GM23338 (cell line): ENCODE measurements at places on chromosomes 1 and 21.

DNA sequence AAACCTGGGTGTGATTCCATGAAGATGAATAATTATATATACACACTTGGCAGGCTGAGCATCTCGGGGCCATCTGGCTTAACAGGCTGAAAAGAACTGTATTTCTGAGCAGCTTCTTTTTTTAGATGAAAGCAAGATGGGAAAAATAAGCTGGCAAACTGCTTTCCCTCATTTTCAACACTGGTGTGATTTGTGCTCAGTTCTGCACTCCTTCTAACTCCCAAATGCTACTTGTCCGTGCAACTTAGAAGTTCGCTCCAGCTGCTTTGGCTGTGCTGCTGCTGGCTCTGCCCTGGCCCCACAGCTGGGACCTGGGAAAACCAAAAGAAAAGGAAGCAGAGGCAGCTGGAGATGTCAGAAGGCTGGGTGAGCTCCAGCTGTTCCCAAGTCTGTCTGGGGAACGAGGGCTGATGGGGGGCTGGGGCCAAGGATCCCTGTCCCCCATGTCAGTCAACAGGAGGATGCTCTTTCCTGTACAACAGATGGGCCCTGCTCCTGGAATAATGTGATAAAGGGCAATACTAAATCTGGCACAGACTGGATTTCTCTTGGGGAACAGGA is 44.9 kb downstream of the PAFAH2 start:
- no peak for DNase-seq

DNA sequence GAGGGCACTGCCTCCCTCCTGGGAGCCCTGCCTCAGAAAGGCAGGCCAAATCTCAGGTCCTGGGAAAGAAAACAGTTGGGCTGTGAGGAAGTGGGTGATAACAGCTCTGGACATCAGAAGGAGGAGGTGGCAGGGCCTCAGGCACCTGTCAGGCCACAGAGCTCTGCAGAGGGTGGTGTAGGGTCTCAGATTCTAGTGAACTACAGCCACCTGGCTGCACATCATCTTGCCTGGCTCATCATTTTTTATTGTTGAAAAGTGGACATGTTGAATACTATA is 15.3 kb upstream of the ZNF678 start:
- no peak for DNase-seq

DNA sequence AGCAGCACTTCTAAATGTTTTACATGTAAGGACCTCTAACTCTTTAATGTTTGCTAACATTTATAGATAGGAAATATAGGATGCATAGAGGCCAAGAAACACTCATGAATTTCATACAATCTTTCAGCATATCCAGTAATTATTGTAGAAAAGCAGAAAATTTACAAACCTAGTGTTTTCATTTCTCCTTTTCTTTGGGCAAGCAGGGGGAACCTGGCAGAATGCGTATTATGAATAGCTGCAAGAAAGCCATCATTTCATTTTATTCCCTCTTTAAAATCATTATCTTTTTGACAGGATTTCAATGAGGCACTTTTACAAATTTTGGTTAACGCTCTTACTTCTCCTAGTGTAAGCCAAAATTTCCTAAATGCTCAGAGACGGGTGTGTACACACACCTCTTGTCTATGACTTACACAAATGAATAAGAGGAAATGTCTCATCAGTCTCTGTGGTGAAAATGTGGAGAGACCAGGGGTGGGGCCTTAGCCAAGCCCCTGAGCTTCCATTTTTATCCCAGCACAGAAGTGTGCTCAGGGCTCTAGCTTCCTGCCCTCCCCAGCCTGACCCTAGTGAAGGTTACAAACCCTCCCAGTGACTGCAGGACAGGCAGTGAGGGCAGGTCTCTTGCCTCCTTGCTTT is 91.6 kb downstream of the LRRC8C start:
- DNase-seq: no peak

DNA sequence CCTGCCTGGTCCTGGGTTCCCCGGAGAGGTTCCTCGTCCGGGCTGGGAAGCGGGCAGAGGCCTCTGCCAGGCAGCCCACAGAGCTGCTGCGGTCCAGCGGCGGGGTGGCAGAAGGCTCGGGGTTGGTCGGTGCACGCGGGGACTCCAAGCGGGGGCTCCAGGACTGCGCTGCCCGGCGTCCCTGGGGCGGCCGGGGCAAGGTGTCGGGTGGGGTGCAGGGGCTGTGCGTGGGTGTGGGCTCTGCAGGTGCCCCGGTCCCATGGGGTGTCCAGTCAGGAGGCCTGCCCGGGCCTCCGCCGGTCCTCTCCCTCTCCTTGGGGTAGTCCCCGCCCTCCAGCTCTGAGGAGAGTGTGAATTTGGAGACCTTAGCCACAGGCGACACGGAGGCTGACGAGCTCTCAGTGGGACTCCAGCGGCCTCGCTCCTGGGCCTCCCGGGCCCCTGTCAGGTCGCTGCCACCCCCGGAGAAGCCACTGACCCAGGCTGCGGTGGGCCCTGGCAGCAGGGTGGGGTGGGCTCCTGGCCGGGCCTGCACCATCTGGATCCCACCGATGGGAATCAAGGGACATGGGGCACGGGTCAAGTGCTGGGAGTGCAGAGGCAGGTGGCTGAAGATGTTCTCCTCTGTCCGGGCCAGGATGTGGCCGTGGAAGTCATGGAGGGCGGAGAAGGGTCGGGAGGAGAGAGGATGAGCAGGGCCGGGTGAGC is 26.2 kb upstream of the EDN2 start:
- no peak for DNase-seq

DNA sequence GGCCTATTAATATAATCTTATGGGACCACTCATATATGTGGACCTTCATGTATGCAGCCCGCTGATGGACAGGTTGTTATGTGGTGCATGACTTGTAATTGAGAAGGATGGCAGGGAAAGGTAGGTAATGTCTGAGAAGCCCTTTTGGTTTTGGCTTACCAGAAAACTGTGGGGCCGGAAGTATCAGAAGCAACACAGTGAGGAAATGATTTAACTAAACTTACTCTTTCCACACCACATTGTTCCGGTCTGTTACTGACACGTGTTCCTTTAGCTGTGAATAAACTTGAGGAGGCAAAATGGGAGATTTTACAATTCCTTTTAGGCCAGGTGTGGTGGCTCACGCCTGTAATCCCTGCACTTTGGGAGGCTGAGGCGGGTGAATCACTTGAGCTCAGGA is 32.4 kb downstream of the KIF1B start:
- no peak for DNase-seq

DNA sequence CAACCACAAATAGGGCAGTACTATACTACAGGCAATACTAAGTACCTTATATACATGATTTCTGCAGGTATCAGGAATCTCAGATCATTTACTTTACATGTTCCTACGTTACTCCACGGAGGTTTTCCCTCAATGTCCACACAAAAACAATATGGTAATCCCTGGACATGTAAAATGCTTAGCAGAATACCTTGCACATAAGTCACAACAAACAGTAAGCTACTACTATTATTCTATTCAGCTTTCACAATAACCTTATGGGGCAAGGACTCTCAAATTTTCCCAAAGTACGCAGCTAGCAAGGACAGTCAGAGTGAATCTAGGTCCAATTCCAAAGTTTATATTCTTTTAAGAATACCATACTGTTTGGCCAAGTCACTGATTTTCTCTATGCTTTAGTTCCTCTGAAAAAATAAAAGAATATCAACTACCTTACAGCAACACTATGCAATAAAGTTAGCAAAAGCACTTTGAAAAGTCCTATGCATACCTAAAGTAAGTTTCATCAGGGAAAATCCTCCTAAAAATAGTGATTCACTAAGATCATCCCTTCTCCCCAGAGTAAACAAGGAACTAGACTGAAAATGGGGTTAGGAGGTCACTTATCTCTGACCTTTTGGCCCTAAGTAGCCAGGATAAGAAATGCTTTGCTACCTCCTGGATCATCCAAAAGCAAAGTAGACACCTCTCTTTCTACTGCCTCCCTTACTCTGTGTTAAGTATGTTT is 67.4 kb downstream of the LUZP1 start:
- DNase-seq: no peak

- DNase-seq: no peak
Measured at GRCh38 chr1:117166076-117166475, 44.5 kb upstream of the TRIM45 start.

- no peak for DNase-seq
Measured at GRCh38 chr1:85865213-85865612, 157.0 kb upstream of the ZNHIT6 start.

DNA sequence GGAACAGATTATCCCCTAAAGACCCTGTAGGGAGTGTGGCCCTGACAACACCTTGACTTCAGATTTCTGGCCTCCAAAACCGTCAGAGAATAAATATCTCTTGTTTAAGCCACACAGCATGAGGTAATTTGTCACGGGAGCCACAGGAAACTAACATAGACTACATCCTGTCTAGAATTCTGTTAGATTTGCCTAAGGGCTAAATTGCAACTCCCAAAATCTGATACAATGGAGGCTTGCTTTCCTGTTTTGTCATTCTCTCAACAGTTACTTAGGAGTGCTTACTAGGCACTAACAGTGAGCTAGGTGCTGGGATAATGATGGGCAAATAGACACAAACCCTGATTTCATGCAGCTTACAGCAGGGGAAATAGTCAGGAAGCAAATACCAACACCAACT is 141.6 kb downstream of the MIS18A start:
- DNase-seq: no peak

GRCh38 chr1:39205102-39205780 is 746 bp downstream of the MACF1 start:
- DNase-seq: no peak

GRCh38 chr1:179800481-179800880 is 57.4 kb downstream of the FAM163A start:
- DNase-seq: no peak

GRCh38 chr1:218970397-218970990 is 203.2 kb upstream of the LYPLAL1 start:
- DNase-seq: no peak

DNA sequence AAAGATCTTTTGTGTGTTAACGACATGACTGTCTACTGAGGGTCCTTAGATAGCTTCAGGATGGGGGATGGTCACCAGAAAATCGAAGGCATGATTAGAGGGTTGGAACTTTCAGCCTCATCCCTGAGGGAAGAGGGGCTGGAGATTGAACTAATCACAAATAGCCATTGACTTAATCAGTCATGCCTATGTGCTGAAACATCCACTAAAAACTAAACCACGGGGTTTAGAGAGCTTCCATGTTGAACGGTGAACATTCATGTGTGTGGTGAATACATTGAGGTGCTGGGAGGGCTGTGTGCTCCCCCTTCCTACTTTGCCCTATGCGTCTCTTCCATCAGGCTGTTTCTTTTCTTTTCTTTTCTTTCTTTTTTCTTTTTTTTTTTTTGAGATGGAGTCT is 17.0 kb downstream of the RBP7 start:
- no peak for DNase-seq

DNA sequence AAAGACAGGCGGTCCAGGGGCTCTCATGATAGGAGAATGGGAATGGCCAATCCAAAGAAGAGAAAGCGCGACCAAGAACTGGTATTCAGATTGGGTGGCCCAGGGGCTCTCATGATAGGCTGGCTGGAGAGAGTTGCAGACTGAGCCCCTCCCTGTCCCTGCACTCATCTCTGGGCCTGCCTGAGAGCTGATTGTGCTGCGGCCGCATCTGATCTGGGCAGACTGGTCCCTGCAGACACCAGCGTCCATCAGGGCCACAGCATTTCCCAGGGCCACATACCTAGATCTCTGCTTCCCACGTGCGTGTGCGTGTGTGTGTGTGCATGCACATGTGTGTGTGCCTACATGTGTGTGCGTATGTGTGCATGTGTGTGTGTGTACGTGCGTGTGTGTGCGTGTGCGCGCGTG is 30.4 kb upstream of the MAN1C1 start:
- peak; percentile 88 for DNase-seq

DNA sequence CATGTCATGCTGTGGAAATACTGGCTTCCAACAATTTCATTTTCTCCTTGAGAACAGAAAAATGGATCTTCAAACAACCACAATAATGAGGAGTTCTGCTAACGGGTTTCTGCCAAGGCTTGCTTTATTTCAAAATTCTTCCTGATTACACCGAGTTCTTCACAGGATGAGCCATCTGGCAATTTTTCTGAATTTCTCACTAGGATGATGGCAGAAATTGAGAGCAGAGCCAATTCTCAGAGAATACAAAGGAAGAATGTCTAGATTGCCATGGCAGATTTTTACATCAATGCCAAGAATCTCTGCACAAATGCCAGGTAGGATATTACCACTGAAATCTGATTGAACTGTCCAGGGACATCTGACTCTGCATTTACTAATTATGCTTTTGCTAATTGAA is 619.0 kb upstream of the CHRM3 start:
- no peak for DNase-seq

- DNase-seq: no peak
Measured at GRCh38 chr1:227390525-227390924, 72.2 kb upstream of the CDC42BPA start.

DNA sequence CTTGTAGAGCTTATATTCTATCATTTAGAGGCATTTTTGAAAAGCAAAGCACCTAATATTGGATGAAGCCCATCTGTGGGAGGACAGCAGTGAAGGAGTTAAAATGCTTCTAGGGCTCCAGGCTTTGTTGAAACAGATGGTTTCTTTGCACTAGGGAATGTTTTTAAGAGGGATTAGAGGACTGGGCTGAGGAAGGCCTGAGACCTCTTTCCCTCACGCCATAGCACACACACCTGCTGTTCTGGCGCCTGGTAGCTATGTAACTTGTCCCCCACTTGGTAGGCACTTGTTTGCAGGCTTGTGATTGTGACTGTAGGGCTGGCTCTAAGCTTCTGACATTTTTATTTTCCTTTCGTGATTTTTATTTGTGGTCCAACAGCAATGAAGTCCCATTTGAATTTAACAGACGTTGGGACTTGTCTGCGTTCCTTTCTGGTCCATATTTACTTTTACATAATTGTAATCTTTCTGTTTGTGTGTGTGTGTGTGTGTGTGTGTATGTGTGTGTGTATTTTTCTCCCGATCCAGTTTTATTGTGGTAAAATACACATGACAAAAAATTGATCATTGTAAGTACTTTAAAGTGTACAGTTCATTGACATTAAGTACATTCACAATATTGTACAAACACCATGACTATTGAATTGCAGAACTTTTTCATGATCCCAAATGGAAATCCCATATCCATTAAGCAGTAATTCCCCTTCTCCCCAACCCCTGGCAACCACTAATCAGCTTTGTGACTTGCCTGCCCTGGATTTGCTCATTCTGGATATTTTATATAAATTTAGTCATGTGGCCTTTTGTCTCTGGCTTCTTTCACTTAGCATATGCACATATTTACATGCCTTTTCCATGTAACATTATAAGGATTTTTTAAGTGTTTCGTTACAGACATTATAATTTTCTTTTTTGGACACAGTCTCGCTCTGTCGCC is 33.5 kb upstream of the MACF1 start:
- DNase-seq: peak; percentile 84

GRCh38 chr1:205313563-205314308 is 7.8 kb downstream of the NUAK2 start:
- peak; percentile 96 for DNase-seq

- DNase-seq: no peak
Measured at GRCh38 chr1:202890392-202890791, 1.4 kb upstream of the RABIF start.

GRCh38 chr1:232474826-232475225 is 155.1 kb downstream of the SIPA1L2 start:
- DNase-seq: no peak

- DNase-seq: no peak
Measured at GRCh38 chr1:115982400-115982799, 6.1 kb downstream of the SLC22A15 start.
